SW 1271 (cell line): ENCODE measurements at places on chromosomes 2 and 18.

DNA sequence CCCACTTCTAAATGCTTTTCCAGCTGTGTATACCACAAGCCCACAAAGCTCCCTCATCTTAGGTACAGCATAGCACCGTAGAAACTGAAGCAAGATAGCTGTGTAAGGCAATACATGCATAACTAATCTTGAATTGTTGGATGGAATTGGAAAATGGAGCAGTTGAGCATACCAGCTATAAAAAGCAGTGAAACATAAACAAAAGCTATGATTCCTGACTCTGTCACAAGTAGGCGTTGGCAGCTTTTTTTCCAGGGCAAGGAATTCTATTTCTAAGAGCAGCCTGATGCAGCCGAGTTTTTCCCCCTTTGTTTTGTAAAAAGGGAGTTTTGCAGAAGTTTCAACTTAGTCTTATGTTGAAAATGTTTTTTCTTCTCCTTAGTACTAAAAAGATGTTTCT is 32.4 kb downstream of the MOGAT1 start:
- DNase-seq = no peak

DNA sequence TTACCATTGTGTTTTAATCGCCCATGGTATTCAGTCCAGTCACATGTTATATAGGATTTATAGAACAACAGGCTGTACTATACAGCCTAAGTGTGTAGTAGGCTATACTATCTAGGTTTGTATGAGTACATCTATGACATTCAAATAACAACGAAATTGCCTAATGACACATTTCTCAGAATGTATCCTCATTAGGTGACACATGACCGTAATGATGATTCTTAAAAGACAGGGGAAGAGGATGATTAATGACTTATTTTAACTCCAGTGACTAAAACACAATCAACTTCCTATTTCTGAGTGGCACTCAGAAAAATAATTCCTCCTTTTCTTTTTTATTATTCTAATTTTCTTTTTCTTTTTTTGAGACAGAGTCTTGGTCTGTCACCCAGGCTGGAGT is 63.0 kb upstream of the ACSL3 start:
- no peak for DNase-seq

GRCh38 chr2:208156439-208156838 is 7.0 kb downstream of the CRYGA start:
- no peak for DNase-seq

DNA sequence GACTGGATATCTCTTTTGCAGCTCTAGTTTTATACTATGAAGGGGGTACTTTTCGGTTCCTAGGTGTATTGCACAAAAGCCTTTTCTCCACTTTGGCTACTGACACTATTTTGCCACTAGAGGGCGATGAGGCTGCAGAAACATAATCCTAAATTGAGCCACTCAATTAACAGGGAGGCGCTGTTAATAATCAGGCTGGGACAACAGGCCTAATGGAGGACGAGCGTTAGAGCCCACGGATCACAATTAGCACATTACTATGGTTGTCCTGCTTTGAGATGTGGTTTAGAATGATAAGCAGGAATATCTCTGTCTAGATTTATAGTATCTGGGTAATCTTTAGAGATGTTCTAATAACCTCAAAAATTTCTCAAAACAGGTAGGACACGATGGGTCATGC is 62.2 kb upstream of the PMAIP1 start:
- peak; percentile 47 for DNase-seq

GRCh38 chr2:125855204-125855603 is 800.8 kb upstream of the GYPC start:
- no peak for DNase-seq

- no peak for DNase-seq
These were observed 208.8 kb upstream of the TWIST2 start for GRCh38 chr2:238638982-238639628.

DNA sequence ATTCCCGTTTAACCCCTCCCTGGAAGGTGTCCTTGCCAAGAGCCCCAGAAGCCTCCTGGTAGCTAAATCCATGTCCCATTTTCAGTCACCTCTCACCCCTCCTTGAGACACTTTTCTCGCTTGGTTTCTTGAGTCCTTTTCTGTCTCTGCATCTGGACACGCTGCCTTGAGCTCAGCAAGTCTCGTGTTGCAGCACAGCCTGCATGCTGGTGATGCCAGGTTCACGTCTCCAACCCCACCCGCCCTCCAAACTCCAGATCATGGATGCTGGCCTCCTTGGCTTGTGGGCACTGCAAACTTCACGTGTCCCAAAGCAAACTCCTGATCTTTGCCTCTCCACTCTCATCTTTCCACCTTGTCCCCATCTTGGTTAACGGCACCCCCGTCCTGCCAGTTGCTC is 39.3 kb downstream of the CENPO start:
- no peak for DNase-seq

GRCh38 chr2:57075226-57075625 is 891.4 kb downstream of the CCDC85A start:
- no peak for DNase-seq

GRCh38 chr2:144372410-144373080 is 147.4 kb downstream of the ZEB2 start:
- no peak for DNase-seq

GRCh38 chr18:23835091-23835490 is 145.8 kb downstream of the LAMA3 start:
- DNase-seq = no peak

- no peak for DNase-seq
These were observed 53.6 kb upstream of the LPIN2 start for GRCh38 chr18:3066341-3067110.

- no peak for DNase-seq
These were observed 157.6 kb upstream of the NRP2 start for GRCh38 chr2:205524656-205525055.

- DNase-seq = no peak
These were observed 905.1 kb upstream of the NXPH2 start for GRCh38 chr2:139685090-139685983.

GRCh38 chr2:15563227-15564100 is 2.3 kb upstream of the NBAS start:
- no peak for DNase-seq

- no peak for DNase-seq
These were observed 13.7 kb upstream of the ZNF532 start for GRCh38 chr18:58850786-58851469.

- no peak for DNase-seq
These were observed 82.7 kb upstream of the CD302 start for GRCh38 chr2:159880729-159881128.

DNA sequence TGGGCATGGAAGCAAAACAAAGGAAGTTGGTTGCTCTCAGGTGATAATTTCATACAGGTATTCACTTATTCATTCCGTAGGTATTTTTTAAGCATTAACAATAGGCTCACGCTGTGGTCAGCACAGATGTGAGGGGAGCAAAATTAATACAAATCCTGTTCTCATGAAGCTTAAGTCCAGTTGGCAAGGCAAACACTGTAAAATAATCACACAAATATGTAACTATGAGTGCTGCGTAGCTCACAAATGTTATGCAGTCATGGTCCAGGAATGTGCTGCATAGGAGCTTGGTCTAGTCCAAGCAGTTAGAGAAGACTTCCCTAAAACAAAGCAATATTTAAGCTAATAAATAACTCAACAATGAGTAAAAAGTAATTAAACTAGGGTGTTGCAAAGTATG is 23.9 kb downstream of the SP5 start:
- DNase-seq = peak; percentile 13

DNA sequence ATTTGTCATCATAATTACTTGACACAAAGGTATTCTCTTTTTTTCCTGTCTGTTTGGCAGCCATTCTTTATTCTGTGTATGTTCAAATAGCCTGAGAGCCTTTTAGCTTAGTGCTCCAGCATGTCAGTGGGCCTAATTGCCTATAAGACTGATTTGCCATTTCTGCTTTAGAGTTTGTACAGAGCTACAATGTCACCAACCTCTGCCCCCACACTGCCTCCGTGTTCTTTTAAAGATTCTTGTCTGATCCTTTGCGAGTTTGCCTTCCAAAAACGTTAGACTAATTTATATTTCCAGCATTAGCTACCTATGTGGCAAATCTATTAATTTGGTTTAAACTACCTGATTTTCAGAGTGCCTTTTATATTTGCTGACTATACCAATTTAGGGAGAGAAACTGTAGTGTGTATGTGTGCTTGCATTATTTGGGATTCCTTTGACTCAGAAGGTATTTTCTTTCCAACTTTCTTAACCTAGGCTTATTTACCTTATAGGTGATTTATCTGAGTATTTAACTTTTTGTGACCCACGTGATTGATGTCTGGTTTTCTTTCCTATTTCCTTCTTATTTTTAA is 70.8 kb downstream of the FAM117B start:
- DNase-seq = no peak

DNA sequence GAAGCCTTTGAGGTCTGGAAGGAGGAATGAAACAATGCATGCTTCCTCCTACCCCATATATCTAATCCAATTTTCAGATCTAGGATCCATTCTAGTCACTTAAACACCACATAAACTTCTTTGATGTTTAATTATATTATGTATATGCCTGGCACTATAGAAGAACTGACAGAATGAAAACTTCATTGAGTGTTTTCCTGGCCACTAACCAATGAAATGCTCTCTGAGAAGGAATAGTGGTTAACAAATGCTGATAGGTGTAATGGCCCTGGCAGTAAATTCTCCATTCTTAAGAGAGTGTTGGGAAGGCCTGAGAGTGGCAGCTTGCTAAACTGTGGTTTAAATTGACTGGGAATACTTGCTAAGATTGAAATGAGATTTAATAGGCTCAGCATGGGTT is 710.0 kb downstream of the LRRTM4 start:
- DNase-seq = no peak

DNA sequence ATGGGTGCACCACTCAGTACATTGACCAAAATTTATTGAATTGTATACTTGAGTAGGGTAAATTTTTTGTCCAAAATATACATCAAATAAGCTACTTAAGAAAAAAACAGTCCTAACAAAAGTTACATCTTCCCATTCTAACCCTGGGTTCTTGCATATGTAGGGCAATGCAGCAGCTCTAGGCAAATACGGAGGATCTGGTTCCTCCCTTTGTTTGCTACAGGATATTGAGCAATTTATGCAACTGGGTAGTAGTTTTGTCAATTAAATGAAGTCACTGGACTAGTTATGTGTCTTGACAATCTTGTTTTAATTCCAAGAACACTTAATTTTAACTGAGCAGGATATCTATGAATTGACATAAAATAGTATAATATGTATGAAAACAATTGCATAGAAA is 1507.2 kb upstream of the PIK3C3 start:
- no peak for DNase-seq

DNA sequence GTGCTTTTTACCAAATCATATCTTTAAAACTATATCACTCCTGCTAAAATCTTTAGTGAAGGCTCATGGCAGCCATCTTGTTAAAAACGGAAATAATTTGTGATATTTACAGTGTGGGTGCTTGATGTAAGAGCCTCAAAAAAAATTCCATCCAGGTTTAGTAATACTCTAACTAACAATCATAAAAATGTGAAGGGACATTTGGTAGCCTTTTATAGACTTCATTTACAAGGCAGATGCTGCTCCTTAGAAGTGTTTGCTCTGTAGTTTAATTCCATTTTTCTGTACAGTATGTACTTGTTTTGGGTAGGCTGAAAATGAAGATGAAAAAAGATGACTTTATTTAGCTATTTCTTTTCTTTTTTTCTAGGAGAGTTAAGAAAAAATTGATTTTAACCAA is 525.0 kb downstream of the ZEB2 start:
- DNase-seq = no peak

- no peak for DNase-seq
These were observed 485 bp upstream of the GALNT3 start for GRCh38 chr2:165794536-165794928.

- no peak for DNase-seq
These were observed 79.6 kb downstream of the RAB31 start for GRCh38 chr18:9787712-9788111.

DNA sequence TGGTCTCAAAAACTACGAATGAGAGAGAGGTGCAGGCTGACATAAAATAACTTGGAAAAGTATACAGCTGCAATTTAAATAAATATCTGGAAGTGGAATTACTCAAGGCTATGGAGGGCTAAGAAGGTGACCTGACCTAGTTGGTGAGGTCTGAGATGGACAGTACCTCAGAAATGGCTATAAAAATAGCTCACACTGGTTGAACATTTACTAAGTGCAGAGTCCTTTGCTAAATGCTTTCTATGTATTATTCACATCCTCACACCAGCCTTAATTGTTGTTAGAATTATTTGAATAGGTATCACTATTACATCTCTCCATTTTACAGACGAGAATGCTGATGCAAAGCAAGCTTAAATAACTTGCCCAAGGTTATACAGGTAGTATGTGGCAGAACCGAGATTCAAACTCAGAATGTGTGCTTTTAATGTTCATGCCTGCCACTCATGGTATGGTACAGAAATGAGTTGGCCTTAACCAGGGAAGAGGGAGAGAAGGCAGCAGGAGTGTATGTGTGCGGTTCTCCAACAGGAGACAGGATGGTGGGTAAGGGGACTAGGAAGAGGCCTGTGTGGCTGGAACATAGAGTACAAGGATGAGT is 37.4 kb downstream of the MRPL44 start:
- no peak for DNase-seq

GRCh38 chr2:229287823-229288222 is 16.7 kb upstream of the PID1 start:
- no peak for DNase-seq

DNA sequence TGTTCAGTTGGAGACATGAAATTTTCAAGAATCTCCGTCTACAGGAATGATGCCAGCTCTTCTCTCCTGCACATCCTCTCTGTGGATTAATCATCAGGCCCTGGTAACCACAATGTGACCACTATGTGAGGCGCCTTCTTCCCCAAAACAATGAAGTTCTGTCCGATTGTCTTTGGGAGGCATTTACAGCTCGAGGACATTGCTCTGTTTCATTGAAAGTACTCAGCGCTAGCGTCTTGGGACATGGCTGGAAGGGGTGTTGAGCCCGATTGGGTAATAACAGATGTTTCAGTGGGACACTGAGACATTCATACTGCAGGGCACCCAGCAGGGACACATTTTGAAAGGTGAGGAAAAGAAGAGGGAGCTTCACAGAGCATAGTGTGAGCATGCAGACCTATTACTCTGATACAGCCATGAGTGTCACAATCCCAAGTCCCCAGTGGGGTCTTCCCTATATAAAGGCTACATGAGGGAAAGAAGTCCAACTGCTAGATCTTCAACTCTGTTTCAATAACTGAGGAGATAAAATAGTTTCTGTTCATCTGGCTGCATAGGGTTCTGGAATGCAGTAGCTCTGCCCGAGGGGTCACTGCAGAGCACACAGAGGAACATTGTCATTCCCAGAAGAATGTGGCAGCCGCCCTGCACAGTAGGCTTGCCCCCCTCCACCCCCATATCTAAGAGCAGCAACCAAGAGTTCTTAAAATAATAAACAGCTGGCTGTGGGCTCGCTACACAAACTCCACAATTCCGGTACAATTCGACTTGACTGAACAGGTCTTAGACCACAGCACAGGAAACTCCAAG is 237.3 kb downstream of the OSR1 start:
- peak; percentile 53 for DNase-seq

DNA sequence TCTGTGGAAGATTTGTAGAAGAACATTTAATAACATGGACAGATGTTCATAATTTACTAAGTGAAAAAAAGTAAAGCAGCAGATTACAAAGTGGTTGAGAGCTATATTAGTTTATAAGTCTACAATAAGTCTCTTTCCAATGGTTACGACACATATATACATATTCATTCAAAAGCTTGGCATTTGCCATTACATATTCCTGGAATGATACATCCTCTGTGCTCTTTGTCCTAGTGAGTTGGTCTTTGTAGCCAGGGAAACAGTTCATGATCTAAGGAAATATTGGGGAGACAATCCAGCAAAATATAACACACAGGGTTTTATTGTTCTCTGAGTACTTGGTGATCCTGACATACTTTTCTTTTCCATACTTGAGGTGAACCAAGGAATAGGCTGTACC is 32.5 kb upstream of the SOS1 start:
- DNase-seq = no peak
